ENCODE measurements at places on chromosomes 2 and 18. TPM values are rescaled to one million over a fixed set of nuclear protein-coding genes. Genes with fewer than 3 reads are reported as not detected.

The NEURL3 gene
- not detected for total RNA-seq

The CREG2 gene
- total RNA-seq = 0.26 TPM

DNA sequence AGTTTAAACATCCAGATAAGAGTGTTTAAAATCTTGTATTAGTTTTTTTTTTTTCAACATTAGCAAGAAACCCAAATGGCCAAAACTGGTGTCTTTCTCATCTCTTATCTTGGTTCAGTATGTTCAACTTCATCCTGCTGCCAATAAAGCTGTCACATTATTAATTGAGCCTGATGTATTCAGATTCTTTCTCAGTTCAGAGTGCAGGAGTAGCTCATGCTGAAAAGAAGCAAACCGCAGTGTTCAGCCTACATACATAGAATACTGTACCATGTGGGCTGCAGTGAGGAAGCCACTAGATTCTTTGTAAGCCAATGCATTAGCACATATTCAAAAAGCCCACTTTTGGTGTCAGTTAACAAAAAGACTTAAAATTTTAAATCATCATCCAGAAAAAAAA is 76.2 kb downstream of the C18orf54 start:
- no peak for DNase-seq

DNA sequence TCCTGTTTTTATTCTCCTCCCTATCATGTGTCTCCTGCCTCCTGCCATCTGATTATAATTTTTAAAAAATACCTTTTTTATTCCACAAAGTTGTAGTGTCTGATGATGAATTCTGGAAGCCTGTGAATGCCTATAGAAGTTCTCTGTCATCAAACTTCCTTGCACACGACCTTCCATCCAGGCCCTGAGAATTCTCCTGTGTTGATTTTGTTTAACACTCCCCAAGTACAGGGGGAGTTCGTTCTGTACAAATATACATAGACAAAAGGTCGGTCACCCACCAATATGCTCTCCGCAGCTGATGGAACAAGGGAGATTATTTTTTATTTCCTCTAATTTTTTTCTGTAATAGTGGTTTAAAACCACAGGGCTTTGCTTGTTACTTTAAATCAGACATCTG is 232.5 kb downstream of the PIEZO2 start:
- no peak for DNase-seq

The ZNF892 gene
- 5.8 TPM for total RNA-seq

The WDR12 gene
- total RNA-seq = 19.5 TPM

DNA sequence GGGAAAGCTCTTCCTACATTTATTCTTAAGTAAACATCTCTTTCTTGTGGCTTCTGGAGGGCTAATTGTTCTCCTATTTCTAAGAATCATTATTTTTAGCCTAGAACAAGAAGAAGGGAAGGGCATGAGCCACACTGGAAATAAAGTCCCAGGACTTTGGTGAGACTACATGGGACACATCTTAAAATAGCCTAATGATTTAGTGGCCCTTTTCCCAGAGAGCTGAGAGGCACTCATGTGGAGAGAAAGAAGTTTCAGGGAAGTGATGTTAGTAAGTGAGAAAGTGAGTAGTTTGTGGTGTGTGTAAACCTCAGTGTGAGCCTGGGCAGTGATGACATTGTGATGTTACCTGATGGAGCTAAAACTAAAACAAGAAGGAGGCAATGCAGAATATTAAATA is 14.6 kb downstream of the ITGA4 start:
- DNase-seq = no peak

- no peak for DNase-seq
These were observed 503.0 kb upstream of the MYT1L start for GRCh38 chr2:2834105-2834504.

DNA sequence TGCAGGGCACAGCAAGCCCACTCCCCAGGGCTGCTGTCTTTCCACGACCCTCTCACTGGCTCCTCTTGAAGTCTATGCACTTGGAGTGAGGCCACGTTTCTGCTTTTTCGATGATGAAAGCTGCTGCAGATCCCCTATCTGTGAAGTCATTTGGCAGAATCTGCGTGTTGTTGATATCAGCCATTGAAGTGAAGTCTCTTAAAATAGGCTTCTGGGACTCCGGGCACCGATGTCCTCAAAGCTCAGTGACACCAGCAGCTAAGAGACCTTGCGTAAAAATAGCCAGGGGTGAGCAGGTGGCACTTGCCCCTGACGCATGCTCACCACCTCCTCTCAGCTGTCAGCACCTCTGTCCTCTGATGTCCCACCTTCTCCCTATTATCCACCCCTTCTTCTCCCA is 89.4 kb upstream of the FHL2 start:
- no peak for DNase-seq

- DNase-seq = no peak
These were observed 7.9 kb downstream of the PAX3 start for GRCh38 chr2:222290736-222291484.

The SLC16A14 gene
- 2.4 TPM for total RNA-seq
